AG08395 (cell line): ENCODE measurements at places on chromosomes 12 and 14.
A peak's percentile ranks its signal among the peaks of the same experiment; 100 is the strongest.

GRCh38 chr12:76623931-76624330 is 64.4 kb upstream of the OSBPL8 start:
- peak; percentile 56 for DNase-seq

DNA sequence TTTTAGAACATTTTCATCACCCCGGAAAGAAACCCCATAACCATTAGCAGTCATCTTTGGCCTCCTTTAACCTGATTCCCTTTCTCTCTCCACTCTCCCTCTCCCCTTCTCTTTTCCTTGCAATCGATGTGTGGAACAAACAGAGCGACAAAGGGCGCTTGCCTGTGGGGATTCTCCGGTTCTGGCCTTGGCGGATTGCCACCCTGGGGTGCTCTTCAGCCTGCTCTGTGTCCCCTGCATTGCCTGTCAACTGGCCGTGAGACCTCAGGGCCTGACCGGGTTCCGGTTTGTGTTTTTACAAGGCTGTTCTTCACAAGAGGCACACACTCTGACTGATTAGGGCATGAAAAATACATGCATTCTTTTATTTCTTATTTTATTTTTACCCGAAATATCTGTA is 27.8 kb downstream of the LRTM2 start:
- no peak for DNase-seq

- DNase-seq = no peak
Observed at GRCh38 chr14:101446387-101446969, 114.8 kb upstream of the DIO3 start.

GRCh38 chr12:39431002-39431796 is 11.7 kb downstream of the KIF21A start:
- no peak for DNase-seq

DNA sequence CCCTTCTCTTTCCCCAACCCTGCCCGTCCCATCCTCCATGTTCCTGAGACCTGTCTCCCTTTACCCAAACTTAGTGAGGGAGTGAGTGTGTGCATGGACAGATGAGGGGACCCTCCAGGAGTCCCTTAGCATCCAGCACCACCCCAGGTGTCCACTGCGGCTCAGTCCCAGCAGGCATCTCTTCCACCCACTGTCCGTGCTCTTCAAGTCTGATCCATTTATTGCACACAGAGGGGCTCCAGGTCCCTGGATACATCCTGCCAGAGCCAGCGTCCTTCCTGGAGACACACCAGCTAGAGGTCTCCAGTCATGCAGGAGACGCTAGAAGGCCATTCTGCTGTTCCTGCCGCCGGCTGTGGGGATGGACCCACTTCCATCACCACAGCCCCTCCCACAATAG is 239.2 kb downstream of the ADGRD1 start:
- no peak for DNase-seq

DNA sequence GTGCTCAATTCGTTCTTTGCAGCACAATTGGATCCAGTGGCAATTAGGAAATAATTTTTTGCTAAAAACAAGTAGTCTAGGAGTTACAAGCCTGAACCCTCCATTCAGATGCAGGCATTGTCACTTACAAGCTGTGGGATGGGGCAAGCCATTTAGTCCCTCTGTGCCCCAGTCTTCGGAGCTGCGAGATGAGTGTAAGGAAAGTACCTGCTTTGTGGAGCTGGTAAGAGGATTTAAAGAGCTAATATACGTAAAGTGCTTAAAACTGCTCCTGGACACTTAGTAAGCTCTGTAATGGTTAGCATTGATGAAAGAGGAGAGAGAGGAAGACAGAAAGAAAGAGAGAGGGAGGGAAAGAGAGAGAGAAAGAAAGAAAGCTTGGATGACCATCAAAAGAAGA is 112.5 kb downstream of the LGMN start:
- DNase-seq = no peak

- no peak for DNase-seq
Observed at GRCh38 chr12:46804054-46804453, 21.7 kb downstream of the SLC38A4 start.

- no peak for DNase-seq
Observed at GRCh38 chr12:47293406-47293805, 213.6 kb upstream of the AMIGO2 start.

GRCh38 chr14:61562321-61563161 is 132.8 kb upstream of the HIF1A start:
- DNase-seq = peak; percentile 91

- DNase-seq = no peak
Observed at GRCh38 chr12:128365651-128366231, 98.8 kb downstream of the TMEM132C start.

DNA sequence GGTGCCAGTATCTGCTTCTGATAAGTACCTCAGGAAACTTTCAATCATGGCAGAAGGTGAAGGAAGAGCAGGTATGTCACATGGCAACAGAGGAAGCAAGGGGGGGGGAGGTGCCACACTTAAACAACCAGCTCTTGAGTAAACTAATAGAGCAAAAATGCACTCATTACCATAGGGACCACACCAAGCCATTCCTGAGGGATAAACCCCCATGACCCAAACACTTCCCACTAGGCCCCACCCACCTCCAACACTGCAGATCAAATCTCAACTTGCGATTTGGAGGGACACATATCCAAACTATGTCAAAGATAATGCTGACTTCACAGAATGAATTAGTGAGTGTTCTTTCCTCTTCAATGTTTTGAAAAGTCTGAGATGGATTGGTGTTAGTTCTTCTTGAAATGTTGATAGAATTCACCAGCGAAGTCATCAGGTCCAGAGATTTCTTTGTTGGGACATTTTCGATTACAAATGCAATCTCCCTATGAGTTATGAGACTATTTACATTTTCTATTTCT is 16.6 kb downstream of the TFCP2 start:
- DNase-seq = no peak

DNA sequence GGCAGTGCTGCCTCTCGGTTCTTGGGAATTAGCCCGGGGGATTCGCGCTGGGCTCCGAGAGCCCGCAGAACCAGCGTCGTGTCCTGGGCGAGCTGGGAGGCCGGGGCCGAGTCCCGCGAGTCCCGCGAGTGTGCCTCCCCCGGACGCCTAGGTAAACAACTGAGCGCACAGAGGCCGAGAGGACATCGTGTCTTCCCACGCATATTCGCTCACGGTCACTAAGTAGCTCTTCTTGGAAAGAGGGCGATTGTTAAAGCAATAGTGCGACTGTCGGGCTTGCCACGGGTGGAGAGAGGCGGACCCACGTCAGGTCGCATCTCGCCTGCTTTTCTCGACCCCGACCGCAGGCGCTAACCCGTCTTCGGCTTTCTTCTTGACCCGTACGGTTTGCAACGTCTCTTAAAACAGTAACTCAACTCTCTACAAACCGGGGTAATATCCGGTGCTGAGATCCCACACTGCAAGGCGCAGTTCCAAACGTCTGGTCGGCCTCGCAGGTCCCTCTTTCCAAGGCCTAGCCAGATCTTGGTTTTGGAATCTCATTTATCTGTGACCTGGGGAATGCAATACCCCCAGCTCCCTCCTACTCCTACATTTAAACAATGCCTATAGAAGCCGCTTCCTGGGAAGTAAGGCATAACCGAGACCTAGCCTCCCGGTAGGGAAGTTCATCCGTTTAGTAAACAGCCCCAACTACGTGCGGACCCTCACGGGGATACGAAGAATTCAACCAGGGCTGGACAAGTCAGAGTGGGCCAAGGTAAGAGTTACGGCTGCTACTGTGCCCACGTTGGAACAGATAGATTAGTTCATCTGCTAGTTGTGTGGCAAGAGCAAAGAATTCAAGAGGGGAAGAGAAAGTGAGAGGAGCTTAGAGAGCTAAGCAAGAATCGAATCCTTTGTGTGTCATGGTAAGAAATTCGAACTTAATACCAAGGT is 736 bp upstream of the PHLDA1 start:
- DNase-seq = peak; percentile 44

GRCh38 chr12:10453156-10453555 is at the start of gene KLRC1:
KLRC1 (minus strand) TSS chr12:10453377; CDS start chr12:10451156, 2,221 bp downstream.
- no peak for DNase-seq

- no peak for DNase-seq
Observed at GRCh38 chr12:72293701-72294100, 21.5 kb downstream of the TRHDE start.

DNA sequence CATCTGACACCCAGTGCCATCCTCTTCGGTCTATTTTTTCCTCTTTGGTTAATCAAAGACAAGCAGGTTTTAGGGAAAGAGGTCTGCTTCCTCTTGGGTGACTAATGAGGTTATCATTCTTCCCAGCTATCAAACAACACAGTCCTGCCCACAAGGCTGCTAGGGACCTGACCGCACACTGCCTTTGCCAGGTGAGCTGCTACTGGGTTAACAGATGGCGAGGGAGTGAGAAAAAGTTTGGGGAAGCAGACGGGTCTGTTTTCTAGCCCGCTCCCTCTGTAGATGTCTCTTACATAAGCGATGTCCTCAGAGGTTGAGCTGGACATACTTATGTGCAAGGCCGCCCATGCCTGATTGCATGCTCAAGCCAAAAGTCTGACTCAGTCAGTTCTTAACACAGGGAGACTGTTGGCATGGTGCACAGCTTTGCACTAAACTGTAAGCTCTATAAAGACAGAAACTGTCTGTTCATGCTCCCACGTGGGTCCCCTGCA is 94.1 kb downstream of the SLC15A4 start:
- DNase-seq = no peak

DNA sequence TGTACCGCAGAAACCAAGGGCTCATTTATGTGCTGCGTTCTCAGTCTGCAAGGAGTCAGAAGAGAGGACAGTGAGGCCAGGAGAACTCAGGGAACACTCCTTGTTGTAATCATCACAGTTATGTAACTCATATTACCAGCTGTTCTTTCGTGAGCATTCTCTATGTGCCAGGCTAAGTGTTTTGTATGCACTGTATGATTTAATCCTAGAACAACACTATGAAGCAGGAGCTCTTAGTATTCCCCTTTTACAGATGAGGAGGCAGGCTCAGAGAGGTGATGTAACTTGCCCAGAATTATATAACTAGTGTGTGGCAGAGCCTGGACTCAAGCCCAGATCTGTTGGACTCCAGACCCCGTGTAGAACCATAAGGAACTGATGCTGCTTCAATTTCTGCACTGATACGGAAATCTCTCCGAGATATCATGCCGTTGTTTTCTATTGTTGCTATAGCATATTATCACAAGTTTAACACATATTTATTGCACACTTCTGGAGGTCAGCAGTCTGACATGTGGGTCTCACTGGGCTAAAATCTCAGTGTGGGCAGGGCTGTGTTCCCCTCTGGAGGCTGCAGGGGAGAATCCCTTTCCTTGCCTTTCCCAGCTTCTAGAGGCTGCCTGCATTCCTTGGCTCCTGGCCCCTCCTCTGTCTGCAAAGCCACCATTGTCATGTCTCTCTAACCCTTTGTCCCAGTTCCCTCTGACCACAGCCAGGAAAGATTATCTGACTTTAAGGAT is 16.3 kb upstream of the CD9 start:
- peak; percentile 34 for DNase-seq

- DNase-seq = no peak
Observed at GRCh38 chr12:23704992-23705943, 244.2 kb downstream of the SOX5 start.

- DNase-seq = peak; percentile 87
Observed at GRCh38 chr12:9673404-9674225, 4.1 kb downstream of the CLEC2D start.

GRCh38 chr12:49540229-49541139 is 1.7 kb downstream of the KCNH3 start:
- DNase-seq = no peak

- DNase-seq = no peak
Observed at GRCh38 chr12:125861299-125862281, 796.4 kb downstream of the AACS start.

DNA sequence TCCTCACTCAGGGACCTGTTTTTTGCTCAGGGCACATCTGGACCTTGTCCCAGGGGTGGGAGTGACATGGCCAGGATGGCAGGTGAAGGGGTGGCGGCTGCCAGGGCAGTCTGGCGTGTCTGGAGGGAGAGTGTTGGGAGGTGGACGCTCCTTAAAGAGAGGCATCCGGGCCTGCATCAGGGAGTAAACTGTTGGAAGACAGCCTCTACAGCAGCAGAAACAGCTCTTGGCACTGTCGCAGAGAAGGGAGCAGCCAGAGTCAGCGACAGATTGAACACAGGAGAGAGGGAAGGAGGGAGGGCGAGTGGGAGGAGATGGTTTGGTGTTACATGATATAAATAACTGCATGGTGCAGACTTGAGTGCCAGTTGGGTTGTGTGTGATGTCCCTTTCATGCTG is 52.8 kb downstream of the IGF1 start:
- DNase-seq = peak; percentile 10

DNA sequence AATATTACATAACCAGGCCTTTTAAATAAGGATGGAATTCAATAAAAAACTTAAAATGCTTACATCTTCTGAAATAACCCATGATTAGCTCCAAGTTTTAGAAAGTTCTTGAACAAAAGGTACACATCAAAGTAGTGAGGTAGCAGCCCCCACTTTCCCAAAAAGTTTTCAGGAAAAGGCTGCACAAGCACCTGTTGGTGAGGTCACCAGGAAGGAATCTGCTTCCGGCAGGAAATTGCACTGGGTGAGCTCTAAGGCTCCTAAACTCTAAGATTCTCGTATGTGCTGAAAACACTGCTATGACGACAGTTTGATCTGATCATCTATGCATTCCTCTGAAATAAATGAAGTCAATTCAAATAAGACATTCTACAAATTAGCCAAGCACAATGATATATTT is 34.3 kb upstream of the TTC7B start:
- DNase-seq = no peak

DNA sequence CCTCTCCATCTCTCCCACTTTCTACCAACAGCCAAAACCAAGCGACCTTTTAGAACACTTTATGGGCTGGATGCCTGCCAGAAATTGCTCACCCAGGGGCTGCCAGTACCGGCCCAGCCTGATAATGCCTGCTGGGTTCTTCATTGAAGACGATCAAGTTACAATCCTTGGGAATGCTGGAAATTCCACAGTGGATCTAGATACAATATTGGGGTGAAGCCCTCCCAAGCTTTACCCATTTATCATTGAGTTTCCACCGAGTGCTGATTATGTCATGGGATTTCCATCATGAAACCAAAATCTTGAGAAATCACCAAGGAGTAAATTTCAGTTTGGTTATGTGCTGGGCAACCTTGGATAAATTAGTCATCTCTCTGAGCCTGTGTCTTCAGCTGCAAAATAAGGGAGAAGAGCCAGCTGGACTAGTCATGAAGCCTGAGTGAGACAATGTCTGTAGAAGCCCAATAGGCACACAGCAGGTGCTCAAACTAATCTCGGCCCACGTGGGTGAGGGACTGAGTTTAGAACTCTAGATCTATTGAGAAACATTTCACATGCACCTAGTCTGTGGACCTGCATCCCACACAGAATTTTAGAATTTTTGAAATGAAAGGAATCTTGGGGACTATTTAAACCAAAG is 75.5 kb upstream of the CLMN start:
- DNase-seq = no peak

DNA sequence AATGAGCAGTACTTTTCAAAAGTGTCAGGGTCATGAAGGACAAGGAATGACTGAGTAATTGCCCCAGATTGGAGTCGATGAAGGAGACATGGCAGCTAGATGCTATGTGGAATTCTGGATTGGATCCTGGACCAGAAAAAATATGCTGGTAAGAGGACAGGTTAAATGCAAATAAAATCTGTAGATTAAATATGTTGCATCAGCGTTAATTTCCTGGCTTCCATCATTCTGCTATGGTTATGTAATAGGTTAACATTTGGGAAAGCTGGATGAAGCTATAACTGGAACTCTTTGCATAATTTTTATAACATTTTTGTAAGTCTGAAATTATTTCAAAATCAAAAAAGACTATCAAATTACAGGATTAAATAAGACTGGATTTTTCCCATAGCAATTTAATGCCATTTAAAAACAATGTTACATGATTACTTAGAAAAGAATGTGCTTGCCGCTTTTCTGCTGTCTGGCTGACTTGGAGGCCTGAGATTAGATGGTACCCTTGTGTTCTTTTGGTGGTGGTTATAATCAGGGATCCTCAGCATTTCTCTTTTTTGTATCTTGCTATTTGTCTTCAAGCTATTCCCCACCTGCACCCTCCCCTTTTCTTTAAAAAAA is 65.1 kb downstream of the FBXW8 start:
- no peak for DNase-seq
